Tongue (tissue), 3 donors: ENCODE measurements at places on chromosomes 5 and 9.

- DNase-seq = peak; percentile 84
Measured at GRCh38 chr9:128081056-128081455, 13.0 kb downstream of the SLC25A25 start.

GRCh38 chr5:171574376-171574775 lies 154.9 kb downstream of the FGF18 start:
- peak; percentile 53 for DNase-seq

DNA sequence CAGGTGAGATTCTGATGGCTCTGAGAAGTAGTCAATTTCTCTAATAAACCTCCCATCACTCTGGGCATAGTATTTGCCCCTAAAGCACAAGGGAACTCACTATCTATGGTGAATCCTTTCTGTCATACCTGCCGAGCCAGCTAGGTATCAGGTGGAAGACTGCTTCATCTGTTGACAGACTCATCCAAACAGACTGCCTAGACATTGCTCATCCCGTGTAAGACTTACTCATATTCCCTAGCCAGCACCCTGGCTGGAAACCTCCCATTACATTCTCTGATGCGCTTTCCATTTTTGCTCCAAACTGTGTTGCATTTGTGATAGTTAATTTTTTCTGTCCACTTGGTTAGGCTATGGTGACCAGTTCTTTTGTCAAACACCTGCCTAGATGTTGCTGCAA lies 595.9 kb downstream of the DNAH5 start:
- DNase-seq = no peak

DNA sequence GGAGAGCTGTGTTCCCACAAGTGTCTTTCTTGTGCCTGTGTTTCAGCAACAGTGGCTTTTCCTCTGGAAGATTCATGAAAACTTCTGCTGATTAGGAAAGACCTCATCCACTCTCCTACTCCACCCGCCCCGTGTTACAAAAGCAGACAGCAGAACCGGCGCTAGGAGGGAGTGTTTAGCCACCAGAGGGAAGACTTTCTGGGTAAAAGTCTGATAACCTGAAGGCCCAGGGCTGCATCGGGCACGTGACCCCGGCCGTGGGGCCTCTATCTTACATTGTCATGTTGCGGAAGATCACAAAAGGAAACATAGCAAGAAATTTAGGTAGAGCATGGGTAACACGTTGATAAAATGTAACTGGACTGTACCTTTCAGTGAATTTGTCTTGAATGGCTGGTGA lies 32.0 kb upstream of the DMRT2 start:
- DNase-seq = peak; percentile 64

GRCh38 chr5:172127581-172127980 lies 60.4 kb downstream of the STK10 start:
- DNase-seq = no peak

DNA sequence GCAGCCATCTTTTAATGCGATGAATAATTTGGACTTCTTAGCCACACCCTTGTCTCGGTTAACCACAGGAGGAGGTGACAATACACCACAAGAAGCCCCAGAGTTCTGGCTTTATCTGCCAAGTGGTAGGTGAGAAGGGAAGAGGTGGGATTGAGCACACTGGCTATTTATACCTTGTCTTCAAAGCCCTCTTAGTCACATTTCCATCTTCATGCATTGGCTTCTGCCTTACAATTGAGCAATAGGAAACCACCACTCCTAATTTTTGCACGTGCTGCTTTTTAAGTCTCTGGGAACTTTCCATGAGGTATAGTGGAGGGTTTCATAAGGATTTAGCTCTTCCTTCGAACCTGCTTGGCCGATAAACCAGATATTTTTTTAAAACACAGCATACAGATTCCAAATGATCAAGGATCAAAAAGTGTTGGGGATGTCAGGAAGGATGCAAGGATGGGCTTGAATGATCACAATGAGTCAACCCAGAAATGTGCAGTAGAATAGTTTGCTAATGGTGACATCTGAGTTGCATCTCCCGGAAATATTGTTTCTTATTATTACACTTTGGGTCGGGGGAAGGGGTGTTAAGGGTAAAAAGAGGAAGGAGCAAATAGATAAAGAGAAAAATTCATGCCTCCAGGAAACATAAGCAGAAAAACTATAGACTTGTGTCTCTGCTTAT lies 25.5 kb downstream of the PLAC8L1 start:
- no peak for DNase-seq

DNA sequence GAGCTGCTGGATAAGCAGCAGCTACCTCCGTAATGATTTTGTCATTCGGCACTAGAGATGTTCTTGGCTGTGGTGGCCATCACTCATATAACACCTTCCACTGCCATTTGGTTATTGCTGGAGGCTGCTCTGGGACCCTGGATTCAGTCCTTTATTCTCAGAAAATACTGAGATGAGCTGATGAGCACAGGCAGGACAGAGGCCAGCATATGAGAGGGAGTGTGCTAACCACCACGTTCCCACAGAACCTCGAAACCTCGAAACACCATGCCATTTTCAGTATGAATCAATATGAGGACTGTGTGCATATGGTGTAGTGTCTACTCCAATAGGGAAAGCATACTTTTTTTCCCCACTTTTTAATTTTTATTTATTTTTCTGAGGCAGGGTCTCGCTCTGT lies 56.6 kb downstream of the ADAM19 start:
- DNase-seq = no peak

DNA sequence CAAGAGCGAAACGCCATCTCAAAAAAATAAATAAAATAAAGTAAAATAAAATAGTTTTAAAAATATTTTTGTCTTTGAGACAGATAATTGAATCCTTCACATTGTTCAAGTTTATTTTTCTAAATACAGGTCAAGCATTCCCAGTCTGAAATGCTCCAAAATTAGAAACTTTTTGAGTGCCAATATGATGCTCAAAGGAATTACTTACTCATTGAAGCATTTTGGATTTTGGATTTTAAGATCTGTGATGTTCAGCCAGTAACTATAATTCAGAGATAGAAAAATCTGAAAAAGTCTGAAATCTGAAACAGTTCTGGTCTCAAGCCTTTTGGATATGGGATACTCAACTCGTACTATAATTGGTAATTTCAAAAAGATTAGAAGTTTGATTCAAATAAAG lies 39.8 kb downstream of the RBM27 start:
- no peak for DNase-seq

DNA sequence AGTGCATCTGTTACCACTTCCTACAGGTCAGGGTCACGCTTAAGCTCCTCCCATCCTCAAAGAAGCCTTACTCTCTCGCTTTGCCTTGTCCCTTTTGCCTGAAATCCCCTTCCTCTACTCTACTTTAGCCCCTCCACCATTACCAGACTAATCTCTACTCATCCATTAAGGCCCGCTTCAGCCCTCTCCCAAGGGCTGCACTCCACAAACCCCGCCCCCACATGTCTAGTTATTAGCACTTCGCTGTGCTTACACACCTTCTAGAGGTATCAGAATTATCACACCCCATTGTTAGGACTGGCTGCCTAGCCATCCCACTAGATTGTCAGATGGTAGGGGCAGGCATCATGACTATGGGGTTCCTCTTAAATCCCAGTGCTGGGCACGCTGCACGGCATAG lies 565.7 kb upstream of the WWC1 start:
- DNase-seq = no peak

- peak; percentile 29 for DNase-seq
Measured at GRCh38 chr5:110865400-110866094, 126.7 kb downstream of the SLC25A46 start.

- peak; percentile 38 for DNase-seq
Measured at GRCh38 chr5:115415143-115415491, 118.7 kb upstream of the CCDC112 start.

DNA sequence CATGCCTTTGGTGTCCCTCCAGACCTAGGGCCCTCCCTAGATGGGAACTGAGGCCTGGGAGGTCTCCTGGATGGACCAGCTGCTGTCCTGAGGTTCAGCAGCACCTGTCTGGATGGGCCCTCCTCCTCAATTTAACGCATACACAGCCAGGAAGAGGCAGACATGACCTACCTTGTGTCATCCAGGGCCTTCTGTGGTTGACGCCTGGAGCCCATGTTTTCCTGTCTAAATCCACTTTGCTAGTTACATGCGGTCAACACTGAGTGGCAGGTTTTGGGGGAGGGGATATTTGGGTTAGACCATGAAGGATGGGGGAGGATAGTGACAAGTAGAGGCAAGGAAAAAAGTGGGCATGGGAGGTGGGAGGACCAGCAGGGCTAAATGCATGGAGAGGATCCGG lies 3.1 kb upstream of the STC2 start:
- DNase-seq = no peak

DNA sequence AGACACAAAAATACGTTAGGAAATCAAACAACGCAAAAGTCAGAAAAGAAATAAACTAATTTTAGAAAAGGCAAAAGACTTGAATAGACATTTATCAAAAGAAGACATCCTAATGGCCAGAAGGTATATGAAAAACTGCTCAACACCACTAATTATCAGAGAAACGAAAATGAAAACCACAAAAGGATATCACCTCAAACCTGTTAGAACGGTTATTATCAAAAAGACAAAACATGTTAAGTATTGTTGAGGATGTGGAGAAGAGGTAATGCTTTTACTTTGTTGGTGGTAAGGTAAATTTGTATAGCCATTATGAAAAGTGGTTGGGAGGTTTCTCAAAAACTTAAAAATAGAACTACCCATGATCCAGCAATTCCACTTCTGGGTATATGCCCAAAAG lies 230.0 kb upstream of the RGMB start:
- no peak for DNase-seq

DNA sequence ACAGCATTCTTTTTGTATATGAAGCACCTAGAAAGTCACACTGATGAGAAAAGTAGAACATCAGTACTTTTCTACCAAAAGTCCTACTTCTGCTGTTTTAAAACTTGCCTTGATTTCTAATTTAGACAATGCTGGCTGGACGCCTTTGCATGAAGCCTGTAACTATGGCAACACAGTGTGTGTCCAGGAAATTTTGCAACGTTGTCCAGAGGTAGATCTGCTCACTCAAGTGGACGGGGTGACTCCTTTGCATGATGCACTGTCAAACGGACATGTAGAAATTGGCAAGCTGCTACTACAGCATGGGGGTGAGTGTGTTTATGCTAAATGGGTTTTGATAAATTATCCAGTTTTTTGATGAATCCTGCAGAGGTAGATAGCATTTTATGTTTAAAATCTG lies 73.5 kb downstream of the SLF1 start:
- DNase-seq = peak; percentile 56

- peak; percentile 39 for DNase-seq
Measured at GRCh38 chr5:73515232-73515631, 17.0 kb downstream of the BTF3 start.

GRCh38 chr9:124771867-124772679 lies 962 bp upstream of the NR6A1 start:
- peak; percentile 88 for DNase-seq

- no peak for DNase-seq
Measured at GRCh38 chr9:108103046-108103693, 613.6 kb upstream of the KLF4 start.

- DNase-seq = no peak
Measured at GRCh38 chr5:35999547-35999946, 8.4 kb upstream of the UGT3A1 start.

DNA sequence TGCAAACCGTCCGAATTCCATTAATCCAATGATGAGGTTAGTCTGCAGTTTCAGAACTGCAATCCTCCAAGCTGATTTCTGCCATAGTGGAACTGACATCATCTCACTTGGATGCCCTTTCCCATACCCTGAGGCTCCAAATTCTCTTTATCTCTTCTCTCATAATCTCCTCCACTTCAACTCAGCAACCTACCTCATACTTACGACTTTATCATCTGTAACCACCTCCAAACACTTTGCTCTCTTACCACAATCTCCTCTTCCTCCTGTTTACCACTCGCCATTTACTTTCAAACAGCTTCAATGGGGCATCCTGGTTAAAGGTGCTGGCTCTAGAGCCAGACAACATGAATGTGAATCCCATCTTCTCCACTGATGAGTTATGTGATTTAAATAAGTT lies 223.2 kb downstream of the EPB41L4A start:
- DNase-seq = no peak

- no peak for DNase-seq
Measured at GRCh38 chr5:22998362-22998761, 145.2 kb upstream of the CDH12 start.
